ENCODE measurements at places on chromosomes 1 and 21.
A peak's percentile ranks its signal among the peaks of the same experiment; 100 is the strongest.

GRCh38 chr1:235470741-235471439 lies 33.4 kb downstream of the B3GALNT2 start:
- DNase-seq = no peak

DNA sequence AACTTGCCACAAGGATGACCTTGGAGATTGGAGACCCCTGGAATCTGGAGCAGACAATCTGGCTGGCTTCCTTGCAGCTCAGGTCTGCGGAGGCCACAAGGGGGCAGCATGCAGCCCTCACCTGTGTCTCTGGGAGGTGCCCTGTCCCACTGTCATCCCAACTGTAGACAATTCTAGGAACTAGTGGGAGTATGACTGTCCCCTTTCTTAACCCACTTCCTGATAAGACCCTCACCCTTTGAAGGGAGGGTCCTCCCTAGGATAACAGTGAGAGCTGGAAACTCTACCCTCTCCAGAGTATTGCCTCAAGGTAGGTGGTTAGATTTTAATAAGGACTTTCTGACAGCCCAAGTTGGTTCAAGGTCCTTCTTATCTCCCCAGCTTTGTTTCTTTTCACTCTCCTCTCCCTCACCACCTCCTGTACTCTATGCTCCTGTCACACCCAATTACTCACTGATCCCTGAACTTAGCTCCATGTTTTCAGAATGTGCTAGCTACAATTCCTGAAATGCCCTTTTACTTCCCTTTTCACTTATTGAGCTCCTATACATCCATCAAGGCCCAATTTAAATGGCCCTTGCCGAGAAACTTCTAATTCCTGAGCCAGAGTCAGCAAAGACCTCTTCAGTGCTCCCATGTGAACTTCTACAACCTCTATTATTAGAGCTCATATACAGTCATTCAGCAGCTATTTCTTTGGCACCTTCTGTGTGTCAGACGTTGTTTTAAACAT lies 9.2 kb upstream of the KCNQ4 start:
- DNase-seq = peak; percentile 56

DNA sequence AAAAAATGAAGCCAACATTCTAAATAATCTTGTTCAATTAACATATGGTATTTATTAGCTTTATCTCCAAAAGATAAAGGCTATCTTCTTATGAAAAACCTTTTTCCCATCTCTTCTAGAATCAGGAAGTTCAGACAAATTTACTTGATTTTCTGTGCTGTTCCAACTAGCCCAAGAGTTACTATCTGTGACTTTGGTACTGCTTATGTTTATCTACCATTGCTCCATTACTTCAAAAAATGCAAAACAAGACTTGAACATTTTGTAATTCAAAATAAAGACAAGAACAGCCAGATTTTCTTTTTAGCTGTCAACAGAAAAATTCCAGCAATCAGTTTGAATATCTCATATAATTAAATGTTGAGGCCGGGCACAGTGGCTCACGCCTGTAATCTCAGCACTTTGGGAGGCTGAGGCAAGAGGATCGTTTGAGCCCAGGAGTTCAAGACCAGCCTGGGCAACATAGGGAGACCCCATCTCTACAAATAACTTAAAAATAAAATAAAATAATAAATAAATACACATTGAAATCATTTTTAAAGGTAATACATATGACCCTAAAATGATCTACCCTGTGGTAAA lies 188.5 kb downstream of the LTN1 start:
- no peak for DNase-seq

DNA sequence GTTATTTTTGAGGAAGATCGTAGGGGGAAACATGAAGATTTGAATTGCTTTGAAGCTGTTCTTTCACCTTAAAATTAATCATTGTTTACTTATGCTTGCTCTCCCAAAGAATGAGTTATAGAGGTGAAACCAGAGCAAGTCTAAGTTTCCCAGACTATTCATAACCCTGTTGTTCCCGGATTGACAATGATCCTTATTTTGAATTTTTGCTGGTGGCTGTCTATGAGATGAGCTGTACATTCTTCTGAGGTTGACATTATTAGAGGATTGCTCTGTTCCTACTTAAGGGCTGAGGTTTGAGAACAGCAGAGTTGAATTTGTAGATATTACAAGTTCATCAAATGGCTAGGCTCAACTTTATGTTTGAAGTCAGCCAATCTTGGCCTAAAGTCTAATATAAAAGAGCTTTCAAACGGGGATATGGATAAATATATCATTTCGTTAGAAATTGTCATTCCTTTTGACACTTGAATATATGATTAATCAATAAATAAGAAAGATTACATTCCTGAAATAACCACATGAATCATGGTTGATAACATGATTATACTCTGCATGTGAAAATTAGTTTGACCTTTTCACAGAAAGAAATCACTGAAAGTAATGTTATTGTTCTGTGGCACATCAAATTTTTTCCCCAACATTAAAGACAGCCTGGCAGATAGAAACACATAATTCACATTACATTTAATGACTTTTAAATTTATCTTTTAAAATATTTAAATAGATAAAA lies 19.1 kb upstream of the PDE4B start:
- no peak for DNase-seq

DNA sequence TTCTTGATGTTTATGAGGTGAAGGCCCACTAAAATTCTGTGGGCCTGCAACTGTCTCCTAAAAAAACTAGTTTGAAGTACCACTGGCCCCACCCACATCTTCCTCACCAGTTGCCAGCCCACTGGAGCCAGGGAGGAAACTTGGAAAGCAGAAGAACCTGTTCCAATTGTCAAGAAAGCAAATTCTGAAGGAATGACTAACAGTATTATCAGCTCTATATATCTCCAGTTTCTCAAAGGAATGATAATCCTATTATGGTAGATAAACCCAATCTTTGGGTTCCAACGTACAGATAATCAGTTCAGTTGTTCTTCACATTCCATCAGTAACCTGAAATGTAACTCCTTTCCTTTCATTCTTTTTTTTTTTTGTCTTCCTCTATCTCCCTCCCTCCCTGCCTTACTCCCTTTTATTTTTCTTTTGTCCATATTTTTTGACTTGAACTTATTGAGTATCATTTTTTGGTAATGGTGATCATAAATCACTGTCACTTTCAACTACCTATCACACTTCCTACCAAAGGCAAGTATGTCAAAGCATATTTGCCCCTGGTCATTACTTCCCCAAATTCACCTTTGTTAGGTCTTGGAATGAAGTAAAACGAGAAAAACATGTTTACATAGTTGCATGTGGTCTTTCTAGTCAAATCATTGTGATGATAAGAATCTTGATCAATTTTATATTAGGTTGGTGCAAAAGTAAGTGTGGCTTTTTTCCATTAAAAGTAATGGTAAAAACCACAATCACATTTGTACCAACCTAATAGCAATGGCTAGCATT lies 943.4 kb downstream of the TTLL7 start:
- DNase-seq = no peak
